Stimulated activated CD4-positive, alpha-beta T cell treated with anti-CD3 and anti-CD28 coated beads, Interleukin-4, amount 100 ng/mL, for 4 hours (primary cell): ENCODE measurements at places on chromosomes 6 and 20.
A peak's percentile ranks its signal among the peaks of the same experiment; 100 is the strongest.

DNA sequence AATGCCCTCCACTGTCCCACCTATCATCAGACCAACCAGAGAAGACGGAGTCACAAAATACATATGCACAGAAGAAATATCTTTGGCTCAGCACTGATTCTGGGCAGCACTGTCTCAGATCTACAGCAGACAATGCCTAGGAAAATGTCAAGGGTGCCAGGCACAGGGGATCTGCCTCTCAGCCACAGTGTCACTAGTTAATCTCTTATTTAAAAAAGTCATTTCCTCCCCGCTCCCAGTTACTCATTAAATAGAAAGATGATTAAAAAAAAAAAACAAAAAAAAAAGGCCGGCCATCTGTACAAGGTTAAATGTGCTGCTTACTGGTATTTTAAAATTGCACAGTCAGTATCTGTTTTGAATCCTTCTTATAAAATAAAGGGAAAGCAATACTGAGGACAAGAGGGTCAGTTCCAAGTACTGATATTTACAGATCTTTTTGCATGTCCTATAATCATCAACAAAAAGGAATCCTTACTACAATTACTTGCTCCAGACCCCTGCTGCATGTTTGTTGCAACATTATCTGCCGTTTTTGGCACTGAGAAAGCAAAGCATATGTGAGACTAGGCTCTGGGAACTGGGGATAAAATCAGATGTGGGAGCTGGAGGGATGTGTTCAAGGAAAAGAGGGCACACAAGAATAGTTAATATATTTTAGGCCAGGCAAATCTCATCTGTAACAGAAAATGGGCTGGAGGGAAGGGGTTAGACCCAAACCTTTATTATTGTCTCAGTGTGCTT, 299.3 kb downstream of the KIF16B start:
- DNase-seq: no peak

GRCh38 chr20:64045346-64046011, 4.0 kb downstream of the SOX18 start:
- DNase-seq: no peak

DNA sequence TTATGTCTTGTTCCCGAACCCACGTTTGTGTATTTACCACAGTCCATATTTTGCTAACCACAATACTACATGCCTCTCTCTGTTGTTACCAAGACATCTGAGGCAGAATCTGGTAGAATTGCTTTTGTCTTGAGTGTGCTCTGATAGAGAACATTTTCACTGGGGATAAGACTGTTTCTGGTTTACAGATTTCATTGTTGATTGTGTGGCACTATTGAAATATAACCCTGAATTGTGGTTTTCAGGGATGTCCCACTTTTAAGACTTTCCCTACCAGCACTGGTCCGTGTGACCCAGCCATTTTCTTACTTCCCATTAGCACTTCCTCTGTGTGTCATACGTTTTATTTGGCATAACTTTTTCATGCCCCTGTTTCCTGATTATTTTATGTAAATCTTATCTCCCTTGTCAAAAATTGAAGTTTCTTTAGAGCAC, 12.2 kb downstream of the NCOA7 start:
- DNase-seq: no peak

- DNase-seq: no peak
Measured at GRCh38 chr20:15319439-15319838, 982.0 kb upstream of the FLRT3 start.

DNA sequence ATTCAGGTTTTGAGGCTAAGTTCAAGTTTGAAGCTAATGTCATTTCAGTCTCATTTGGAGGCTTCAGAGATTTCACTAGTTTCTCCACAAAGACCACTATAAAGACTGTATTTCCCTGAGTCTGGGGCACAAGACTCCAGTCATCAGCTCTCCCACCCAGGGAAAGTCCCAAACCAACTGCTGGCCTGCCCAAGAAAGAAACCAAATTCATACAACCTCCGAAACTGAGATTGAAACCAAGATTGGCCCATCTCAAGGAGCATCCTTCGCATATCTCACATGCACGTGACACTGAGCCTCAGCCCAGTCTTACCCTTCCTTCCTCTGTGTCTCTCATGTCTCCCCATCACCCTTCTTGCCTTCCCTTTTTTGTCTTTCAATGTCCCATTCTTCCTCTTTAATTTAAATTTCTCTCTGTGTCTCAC, 3.5 kb upstream of the LTA start:
- peak; percentile 77 for DNase-seq

DNA sequence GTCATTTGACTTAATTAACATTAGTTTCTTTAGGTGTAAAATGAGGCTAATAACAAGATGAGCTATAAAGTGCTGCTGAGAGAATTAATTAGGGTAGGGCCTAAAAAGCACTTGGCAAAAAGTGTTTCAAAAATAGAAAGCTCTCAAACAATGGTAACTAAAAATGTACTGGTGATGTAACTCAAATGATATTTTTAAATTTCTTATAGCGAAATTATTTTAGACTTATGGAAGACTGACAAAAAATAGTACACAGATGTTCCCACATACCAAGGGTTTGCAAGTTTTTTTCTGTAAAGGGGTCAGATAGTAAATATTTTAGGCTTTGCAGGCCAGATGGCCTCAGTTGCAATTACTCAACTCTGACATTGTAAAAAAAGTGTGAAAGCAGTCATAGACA, 190.7 kb upstream of the UFL1 start:
- DNase-seq: no peak
